ENCODE measurements at places on chromosomes 12 and 14.

- no peak for DNase-seq
Observed at GRCh38 chr12:1949771-1950470, 31.5 kb upstream of the CACNA2D4 start.

DNA sequence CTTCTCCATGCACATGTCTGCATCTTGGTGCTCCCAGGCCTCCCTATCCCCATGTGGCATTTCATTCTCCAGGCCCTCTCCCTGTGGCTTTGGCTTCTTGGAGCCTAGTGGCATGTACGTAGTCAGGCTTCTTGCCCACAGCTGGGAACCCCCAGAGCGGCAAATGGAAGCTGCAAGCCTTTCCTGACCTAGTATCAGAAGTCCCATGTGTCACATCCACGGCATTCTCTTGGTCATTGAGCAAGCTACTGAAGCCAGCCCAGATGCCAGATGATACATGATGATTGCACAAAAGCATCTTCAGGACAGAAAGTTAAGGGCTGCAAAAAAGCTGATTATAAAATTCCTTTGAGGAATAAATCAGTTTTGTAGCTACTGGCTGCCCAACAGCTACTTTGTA lies 154.9 kb downstream of the PELI2 start:
- no peak for DNase-seq

GRCh38 chr12:130748786-130749185 lies 32.7 kb upstream of the RIMBP2 start:
- no peak for DNase-seq

DNA sequence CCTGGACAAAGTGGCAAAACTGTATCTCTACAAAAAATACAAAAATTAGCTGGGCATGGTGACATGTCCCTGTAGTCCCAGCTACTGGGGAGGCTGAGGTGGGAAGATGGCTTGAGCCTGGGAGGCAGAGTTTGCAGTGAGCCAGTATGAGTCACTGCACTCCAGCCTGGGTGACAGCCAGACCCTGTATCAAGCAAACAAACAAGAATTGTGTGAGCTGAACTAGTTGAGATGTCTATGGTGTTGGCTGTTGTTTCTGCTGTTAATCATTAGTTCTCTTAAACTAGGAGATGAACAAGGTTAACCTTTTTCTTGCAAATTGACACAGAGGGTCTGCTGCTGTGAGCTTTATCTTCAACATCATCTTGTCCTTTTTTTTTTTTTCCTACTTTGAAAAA lies 23.6 kb downstream of the RASSF3 start:
- no peak for DNase-seq

DNA sequence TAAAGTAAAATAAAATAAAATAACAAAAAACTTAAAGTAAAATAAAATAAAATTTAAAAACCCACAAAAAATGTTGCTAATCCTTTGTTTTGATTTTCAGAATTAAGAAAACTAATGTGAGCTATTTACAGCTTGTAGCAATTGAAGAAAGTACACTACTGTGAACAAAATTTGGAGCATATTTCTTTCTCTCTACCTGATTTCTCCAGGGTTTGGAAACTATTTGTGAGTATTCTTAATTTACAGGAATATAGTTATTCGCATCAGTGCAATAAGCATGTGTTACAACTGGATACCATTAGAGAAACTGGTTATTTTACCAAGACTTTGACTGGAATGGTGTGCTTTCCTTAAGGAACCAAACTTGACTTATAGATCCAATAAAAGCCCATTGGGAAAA lies 86.1 kb upstream of the CNOT2 start:
- DNase-seq, result peak; percentile 7

DNA sequence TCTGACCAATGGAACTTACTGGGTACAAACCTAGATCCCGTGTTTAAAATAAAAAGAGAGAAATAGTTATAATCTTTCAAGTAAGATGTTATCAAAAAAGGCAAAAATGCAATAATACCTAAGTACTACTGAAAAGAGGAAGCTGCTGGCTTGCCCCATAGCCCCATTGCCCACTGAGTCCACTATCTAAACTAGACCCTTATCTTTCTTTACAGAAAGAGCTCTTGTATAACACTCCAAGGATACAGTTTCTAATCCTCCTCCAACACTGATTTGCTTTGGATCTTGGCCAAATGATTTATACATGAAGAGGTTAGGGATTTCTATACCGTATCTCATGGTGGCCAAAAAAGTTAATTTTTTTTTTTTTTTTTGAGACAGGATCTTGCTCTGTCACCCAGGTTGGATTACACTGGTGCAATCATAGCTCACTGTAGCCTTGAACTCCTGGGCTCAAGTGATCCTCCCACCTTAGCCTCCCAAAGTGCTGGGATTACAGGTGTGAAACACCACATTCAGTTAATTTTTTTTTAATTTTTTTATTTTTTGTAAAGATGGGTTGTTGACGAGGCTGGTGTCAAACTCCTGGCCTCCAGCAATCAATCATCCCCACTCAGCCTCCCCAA lies 2.6 kb downstream of the GXYLT1 start:
- DNase-seq, result no peak

GRCh38 chr12:39886106-39886505 lies 219.8 kb downstream of the SLC2A13 start:
- DNase-seq, result no peak

All from OCI-LY7 (cell line).